ENCODE measurements at places on chromosomes 1 and 21. TPM values are rescaled to one million over a fixed set of nuclear protein-coding genes. Genes with fewer than 3 reads are reported as not detected.

The CASZ1 gene
- 13.5 TPM for total RNA-seq

The CIART gene
- total RNA-seq = 10.2 TPM

The KCNA2 gene
- 0.92 TPM for total RNA-seq

- H3K4me1 ChIP-seq = no peaks in the 10 kb centered on the region
- H3K4me3 ChIP-seq = no peak overlapping the region
- no peak overlapping the region for H3K27ac ChIP-seq
- no peak for DNase-seq
- peaks cover 7% of the 10 kb centered on the region for H3K27me3 ChIP-seq
These were observed 58.0 kb upstream of the RAB3GAP2 start for GRCh38 chr1:220330265-220330664.

The MMP23B gene
- total RNA-seq = 4.9 TPM

DNA sequence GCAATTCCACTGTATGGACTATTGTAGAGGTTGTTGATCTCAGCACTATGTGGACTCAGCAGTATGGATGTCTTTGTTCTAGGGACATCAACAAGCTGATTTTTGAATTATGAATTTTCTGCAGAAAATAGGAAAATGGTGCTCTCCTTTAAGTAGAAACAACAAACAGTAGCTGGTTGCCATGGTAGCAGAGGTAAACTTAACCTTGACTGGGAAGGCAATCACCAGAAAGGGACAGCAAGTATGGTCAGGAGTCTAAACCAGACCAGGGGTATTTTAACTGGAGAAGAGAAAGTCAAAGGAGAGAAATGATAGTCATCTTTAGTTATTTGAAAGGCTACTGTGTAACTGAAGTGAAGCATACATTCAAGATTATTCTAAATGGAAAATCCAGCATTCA lies 22.3 kb downstream of the WLS start:
- DNase-seq = no peak
- no peak overlapping the region for H3K27ac ChIP-seq
- H3K36me3 ChIP-seq = no peaks in the 10 kb centered on the region

The SNX7 gene
- not detected for total RNA-seq

The IL19 gene
- not detected for total RNA-seq

The OR2T35 gene
- total RNA-seq = not detected

DNA sequence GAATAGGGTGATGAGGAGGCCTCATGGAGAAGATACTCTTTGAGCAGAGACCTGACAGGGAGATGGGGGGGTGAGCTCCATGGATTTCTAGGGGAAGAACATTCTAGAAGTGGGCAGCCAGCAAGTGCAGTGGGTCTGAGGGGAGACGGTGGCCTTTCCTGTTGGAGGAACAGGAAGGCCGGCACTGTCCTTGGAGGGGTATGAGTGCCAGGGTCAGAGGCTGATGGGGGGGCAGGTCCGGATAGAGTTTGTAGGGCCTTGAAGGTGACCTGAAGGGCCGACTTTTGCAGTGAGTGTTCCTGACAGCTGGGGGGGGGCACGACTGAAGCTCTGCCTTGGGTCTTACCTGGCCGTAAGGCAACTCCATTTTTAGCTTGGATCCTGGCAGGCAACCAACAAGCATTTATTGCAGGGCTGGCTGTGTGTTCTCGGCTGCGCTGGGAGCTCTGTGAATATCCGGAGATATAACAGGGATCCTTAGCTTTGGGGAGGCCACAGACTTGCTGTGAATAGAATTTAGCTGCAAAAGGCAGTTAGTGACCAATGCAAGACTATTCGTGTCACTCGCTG lies 130.6 kb downstream of the MRPS6 start:
- H3K27me3 ChIP-seq = no peaks in the 10 kb centered on the region
- H3K36me3 ChIP-seq = no peaks in the 10 kb centered on the region
- H3K4me3 ChIP-seq = no peak overlapping the region
- no peak overlapping the region for H3K27ac ChIP-seq
- no peak for DNase-seq
- H3K4me1 ChIP-seq = peaks cover 37% of the 10 kb centered on the region

GRCh38 chr21:16597753-16598152 lies 868.0 kb downstream of the USP25 start:
- no peaks in the 10 kb centered on the region for H3K4me1 ChIP-seq
- H3K4me3 ChIP-seq = no peak overlapping the region
- peaks cover 4% of the 10 kb centered on the region for H3K36me3 ChIP-seq

The ZNF697 gene
- total RNA-seq = 0.14 TPM

The VCAM1 gene
- total RNA-seq = 31.5 TPM

GRCh38 chr21:14995695-14996490 lies 68.9 kb downstream of the NRIP1 start:
- H3K4me3 ChIP-seq = no peak overlapping the region
- no peaks in the 10 kb centered on the region for H3K36me3 ChIP-seq
- no peak overlapping the region for H3K27ac ChIP-seq
- H3K4me1 ChIP-seq = peaks cover 5% of the 10 kb centered on the region
- no peak for DNase-seq

GRCh38 chr1:214187121-214187900 lies 93.6 kb upstream of the SMYD2 start:
- no peaks in the 10 kb centered on the region for H3K36me3 ChIP-seq
- no peak overlapping the region for H3K4me3 ChIP-seq
- no peaks in the 10 kb centered on the region for H3K4me1 ChIP-seq
- peaks cover 71% of the 10 kb centered on the region for H3K27me3 ChIP-seq
- H3K27ac ChIP-seq = no peak overlapping the region

Measured in natural killer cell treated with Interleukin-12 subunit alpha and Interleukin-12 subunit beta and Interleukin-15 and Interleukin-18, amount 100 ng/mL, for 72 hours (primary cell).